ENCODE measurements at places on chromosomes 16 and 17.

- no peak for DNase-seq
Measured at GRCh38 chr17:44314869-44315661, 6.7 kb downstream of the RUNDC3A start.

GRCh38 chr17:78608122-78608803 lies 31.1 kb upstream of the DNAH17 start:
- DNase-seq = no peak

- no peak for DNase-seq
Measured at GRCh38 chr16:13245713-13246377, 344.4 kb downstream of the SHISA9 start.

DNA sequence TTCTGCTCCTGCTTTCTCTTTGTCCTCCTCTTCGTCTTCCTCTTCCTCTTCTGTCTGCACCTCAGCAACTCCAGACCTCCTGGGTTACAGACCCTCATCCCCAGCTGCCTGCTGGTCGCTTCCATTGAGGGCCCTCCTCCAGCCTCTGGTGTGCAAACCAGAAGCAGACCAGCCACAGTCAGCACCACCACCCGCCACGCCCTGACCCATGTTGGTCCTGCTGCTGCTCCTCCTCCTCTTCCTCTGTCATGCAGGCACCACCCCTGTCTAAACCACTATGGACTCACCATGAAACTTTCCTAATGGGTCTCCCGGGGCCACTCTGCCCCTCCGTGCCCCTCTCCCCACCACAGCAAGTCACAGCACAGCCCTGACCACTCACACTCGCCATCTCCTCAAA lies 11.4 kb upstream of the OGFOD3 start:
- no peak for DNase-seq

DNA sequence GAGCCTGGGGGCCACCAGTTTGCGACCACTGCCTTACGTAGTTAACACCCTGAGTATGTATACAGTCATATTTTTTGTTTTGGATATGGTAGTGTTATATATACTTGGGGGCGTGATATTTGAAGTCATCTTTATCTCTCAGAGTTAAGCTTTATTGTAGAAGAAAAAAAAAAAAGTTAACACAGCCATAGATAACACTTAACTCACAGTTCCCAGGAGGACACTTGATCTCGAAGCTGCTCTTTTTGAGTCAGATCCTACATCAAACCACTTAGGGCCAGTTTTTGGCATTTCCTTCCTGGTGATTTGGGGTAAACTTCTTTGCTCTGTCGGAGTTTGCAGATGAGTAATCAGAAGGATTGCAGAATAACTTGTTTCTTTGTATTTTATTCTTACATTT lies 5.8 kb downstream of the ITPRIPL2 start:
- no peak for DNase-seq

DNA sequence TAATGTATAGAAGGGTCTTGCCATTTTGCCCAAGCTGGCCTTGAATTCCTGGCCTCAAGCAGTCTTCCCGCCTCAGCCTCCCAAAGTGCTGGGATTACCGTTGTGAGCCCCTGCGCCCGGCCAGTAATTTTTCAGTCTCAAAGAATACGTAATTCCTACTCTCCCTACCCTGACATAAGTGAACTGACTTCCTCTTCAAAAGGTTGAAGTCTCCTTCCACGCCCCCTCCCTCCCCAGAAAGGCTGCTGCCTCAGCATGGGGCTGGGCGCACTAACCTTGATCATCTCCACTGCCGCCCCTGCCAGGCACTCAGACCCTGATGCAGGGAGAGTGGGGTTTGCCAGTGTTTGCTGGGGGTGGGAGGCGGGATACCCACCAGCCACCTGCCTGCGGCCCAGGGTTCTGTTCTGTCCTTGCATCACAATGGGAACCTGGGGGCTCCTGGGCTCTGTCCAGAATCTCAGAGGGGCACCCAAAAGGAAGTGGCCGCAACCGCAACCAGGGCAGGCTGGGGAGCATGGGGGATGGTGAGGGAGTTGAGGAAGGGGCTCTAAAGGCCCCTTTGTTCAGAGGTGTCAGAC lies 27.5 kb downstream of the KIFC3 start:
- no peak for DNase-seq

GRCh38 chr17:27647765-27648164 lies 16.8 kb downstream of the LGALS9 start:
- DNase-seq = no peak

- no peak for DNase-seq
Measured at GRCh38 chr17:59287891-59288290, 43.6 kb upstream of the YPEL2 start.

DNA sequence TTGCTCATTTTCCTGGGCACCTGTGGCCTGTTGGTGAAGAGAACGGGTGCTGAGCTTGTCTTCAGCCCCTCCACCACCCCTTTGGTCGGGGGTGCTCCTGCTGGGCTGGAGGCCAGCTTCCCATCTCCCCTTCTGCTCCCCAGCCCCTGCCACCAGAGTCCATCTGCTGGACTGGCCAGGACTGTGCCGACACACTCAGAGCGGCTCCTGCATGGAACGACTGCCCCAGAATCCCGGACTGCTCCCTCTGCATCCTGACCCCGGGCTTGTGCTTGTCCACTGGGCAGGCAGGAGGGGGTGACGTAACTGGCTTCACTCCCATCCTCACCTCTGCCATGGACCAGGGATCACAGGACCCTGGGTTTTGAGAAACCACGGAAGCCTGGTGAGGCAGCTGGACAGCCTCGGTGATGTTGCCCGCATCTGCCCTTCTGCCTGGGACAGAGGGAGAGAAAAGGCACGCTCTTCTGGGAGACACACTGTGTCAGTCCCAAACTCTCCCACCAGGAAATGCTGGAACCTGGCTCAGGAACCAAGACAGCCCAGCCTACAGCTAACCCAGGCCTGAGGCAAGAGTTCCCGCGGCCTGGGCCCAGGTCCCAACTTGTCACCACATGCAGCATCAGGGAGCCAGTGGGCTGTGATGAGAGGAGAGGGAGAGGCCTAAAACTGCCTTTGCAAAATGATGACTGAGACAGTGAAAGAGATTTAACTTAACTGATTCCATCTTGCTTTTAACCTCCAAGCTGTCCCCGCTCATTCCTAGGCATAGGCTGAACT lies 16.1 kb upstream of the GSDMA start:
- no peak for DNase-seq

- no peak for DNase-seq
Measured at GRCh38 chr17:18280766-18281371, 20.4 kb downstream of the MIEF2 start.

GRCh38 chr17:42406615-42407288 lies 16.3 kb downstream of the CAVIN1 start:
- no peak for DNase-seq

DNA sequence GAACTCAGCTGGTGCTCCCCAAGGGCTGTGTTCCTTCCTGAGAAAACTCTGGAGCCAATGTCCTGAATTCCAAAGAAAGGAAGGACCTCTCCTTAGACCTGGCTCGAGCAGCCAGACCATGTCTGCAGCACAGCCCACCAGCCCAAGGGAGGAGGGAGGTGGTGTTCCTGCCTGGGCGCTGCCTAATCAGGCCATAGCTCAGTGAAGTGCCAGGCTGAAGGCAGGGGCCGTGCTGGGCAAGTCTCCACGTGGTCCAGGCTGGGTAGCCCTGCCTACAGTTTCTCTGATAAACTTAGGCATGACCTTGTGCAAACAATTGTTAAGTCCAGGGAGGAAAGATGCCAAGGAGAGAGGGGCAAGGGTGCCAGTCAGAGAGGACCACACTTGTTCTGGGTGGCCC lies 76.8 kb downstream of the MPRIP start:
- DNase-seq = no peak

GRCh38 chr16:54503856-54504219 lies 217.3 kb upstream of the IRX3 start:
- no peak for DNase-seq

DNA sequence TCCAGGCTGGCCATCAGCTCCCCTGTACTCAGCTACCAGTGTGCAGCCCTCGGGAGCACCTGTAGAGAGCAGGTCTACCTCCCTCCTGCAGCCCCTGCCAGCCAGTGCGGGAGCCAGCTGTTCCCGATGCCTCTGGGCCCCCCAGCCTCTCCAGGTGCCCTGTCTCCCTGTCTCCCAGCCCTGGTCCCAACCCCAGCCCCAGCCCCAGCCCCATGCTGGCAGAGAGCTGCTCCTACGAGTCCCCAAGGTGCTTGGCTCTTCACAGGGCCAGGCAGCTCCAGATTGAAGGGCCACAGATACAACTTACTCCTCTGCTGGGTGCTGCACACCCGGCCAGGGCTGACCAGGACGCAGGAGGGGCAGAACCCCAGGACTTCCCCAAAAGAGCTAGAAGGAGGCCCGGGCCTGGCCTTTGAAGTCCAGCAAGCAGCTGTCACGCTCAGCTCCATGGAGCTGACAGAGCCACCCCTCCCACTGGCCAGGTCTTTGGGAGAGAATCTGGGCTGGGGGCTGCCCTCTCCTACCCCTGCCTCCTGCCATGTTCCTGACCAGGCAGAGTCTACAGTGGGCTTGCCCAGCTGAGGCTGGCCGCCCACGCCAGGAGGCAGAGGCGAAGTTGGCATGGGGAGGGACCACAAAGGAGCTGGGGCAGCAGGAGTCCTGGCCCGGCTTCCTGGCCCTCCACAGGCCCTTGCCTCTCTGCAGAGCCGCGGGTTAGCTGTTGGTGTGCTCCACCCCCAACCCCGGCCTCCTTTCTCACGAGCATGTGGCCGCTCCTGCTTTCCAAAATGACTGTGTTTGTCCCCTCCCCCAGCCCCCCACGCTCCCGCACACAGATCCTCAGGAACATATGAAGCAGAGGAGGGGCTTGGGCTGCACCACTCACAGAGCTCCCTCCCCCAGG lies 9.5 kb upstream of the ADAM11 start:
- DNase-seq = no peak

- no peak for DNase-seq
Measured at GRCh38 chr17:61672140-61672539, 81.1 kb upstream of the NACA2 start.

Measured in bone marrow (tissue), 2 donors.